ENCODE measurements at places on chromosomes 12 and 14.

- DNase-seq = peak; percentile 23
Measured at GRCh38 chr12:15534322-15534721, 212.0 kb downstream of the PTPRO start.

- no peak for DNase-seq
Measured at GRCh38 chr12:47082796-47083621, 3.2 kb upstream of the AMIGO2 start.

DNA sequence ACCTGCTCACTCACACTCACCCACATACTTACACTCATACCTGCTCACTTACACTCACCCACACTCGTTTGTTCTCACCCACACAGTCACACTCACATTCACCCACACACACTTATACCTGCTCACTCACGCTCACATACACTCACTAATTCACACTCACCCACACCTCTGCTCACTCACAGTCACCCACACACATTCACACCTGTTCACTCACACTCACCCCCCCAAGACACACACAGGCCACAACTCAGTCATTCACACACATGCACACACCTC, 436.2 kb downstream of the BCL11B start:
- DNase-seq = no peak

- DNase-seq = no peak
Measured at GRCh38 chr12:49673446-49674317, 33.5 kb downstream of the FMNL3 start.

GRCh38 chr14:77208291-77208978, 26.8 kb downstream of the TMEM63C start:
- peak; percentile 17 for DNase-seq

DNA sequence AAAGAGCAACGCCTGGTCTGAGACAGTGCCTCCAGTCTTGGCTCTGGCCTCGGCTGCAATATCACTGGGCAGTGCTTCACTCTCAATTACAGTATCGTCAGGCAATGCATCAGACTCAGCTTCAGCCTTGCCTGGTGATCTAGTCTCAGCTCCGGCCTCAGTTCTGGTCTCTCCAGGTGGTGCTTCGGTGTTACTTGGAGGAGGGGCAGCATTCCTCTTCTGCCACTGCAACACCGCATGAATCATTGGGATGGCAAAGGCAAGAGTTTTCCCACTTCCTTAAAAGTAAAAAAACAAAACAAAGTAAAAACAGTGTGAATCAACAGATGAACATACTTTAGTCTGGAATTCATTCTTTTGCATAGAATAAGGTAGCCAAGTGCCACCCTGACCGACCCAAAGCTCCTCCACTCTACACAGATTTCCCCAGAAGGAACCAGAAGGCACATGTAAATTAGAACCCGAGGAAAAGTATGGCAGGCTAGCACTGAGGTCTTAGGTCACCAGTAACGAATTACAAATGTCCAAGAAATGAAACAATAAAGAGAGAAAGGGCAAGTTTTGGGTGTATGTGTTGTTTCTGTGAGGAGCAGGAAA, 18.6 kb downstream of the DDX24 start:
- DNase-seq = no peak

GRCh38 chr14:95197551-95197950, 40.2 kb upstream of the DICER1 start:
- no peak for DNase-seq

DNA sequence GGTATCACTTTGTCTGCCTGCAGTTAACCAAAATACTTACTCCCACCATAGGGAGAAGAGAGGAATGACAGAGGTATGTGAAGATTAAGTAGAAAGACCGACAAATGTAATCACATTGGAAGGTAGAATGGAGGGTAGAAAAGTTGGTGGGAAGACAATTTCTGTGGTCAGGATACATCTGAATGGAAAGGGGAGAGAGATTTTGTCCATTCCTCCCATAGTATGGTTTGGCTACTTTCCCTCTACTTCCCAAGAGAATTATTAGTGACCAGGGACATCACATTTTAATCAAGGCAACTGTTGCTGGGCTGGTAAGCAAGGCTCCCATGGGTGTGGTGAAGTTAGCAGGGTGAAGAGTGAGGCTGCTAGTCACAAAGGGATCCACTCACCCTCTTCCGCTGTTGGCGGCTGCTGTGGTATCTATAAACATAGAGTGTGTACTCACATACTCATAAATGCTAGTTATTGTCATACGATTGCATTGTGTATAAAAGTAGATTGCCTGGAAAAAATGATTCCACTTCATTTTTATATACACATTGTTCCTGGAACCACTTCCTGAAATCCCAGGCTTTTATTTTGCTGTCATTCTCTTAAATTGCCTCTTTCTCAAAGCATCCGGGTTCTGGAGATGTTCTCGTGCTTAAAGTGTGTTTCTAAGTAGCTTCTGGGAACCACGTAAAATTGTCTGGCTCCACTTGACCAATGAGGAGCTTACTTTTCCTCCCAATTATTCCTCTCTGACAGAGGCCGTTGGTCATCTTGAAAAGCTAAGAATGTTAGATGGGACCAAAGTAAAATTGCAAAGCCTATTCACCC, 413.1 kb downstream of the ZFP36L1 start:
- no peak for DNase-seq

DNA sequence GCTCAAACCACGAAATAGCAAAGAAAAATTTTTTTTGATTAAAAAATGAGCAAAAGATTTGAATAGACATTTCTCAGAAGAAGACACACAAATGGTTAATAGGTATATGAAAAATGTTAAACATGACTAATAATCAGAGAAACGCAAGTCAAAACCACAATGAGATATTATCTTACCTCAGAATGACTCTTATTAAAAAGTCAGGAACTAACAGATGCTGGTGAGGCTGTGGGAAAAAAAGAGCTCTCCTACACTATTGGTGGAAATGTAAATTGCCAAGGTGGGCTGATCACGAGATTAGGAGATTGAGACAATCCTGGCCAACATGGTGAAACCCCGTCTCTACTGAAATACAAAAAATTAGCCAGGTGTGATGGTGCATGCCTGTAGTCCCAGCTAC, 315.5 kb upstream of the FLRT2 start:
- no peak for DNase-seq

- DNase-seq = no peak
Measured at GRCh38 chr14:77547512-77548180, 49.0 kb upstream of the ISM2 start.

- no peak for DNase-seq
Measured at GRCh38 chr14:72716476-72716875, 177.4 kb downstream of the DPF3 start.

- no peak for DNase-seq
Measured at GRCh38 chr12:64801381-64801780, 23.1 kb upstream of the TBC1D30 start.

GRCh38 chr14:83909507-83909906, 1620.4 kb upstream of the FLRT2 start:
- no peak for DNase-seq

- DNase-seq = no peak
Measured at GRCh38 chr14:41597647-41598046, 9.0 kb upstream of the LRFN5 start.

DNA sequence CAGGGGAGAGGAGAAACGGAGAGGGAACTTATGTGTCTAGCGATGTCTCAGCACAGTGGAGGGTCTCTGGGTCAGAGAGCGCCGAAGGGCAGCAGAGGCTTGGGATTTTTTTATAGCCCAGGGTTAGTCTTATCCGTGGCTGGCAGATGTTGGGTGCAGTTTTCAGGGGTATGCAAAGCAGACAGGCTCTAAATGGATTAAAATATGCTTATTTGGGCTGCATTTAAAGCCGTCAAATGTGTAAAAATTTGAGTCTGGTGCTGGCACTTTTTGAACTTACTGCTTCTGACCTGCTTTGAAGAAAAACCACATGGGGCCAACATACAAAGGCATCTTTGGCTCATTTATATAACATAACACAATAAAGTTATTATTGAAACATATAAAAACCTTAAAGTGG, 178.8 kb downstream of the ESR2 start:
- no peak for DNase-seq

GRCh38 chr12:94187361-94187760, 39.0 kb downstream of the PLXNC1 start:
- DNase-seq = no peak

DNA sequence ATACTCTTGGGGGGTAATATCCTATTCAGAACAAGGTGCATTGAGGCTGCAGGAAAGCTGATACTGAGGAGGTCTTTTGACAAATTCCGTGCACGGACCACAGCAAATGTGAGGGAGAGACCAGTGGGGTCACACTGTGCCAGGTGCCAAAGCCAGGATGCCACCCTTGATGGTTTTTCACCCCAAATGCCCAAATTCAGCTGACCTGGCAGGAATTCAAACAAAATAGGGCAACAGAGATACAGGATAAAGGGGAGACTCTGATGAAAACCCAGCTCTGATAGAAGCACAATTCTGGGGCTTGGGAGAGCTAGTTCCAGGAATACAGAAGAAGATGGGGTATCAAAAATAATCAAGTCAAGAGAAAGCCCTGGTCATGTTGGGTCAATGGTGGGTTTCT, 55.3 kb downstream of the SLC8A3 start:
- no peak for DNase-seq

DNA sequence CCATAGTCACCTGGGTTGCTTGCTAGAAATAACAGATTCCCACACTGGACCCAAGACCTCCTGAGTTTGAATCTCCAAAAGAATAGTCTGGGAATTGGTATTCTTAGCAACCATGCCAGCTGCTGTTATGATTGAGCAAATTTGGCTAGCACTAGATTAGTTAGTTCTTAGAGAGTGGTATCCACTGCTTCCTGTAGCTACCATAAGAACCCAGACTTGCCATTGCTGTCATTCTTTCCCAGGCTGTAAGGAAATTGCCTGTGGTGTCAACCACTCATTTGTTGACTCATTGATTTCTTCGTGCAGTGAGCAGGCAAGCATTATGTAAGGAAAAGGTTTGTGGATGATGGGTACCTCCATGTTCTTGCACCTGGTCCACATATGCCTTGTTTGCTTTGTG, 201.8 kb upstream of the RGS6 start:
- no peak for DNase-seq

DNA sequence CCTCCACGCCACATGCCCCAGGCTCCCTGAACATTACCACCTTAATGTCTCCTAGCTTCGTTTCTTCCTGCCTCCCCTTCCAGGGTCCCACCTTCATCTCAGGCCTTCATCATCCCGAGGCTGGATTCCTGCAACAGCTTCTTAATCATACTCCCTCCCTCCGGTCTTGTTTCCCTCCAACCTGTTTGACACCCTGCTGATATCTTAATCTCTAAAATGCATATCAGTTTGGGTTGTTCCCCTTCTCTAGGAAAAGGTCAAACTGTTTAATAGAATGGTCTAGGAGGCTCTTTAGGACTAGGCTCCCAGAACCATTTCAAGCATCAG, 125.5 kb upstream of the ARHGAP5 start:
- no peak for DNase-seq

DNA sequence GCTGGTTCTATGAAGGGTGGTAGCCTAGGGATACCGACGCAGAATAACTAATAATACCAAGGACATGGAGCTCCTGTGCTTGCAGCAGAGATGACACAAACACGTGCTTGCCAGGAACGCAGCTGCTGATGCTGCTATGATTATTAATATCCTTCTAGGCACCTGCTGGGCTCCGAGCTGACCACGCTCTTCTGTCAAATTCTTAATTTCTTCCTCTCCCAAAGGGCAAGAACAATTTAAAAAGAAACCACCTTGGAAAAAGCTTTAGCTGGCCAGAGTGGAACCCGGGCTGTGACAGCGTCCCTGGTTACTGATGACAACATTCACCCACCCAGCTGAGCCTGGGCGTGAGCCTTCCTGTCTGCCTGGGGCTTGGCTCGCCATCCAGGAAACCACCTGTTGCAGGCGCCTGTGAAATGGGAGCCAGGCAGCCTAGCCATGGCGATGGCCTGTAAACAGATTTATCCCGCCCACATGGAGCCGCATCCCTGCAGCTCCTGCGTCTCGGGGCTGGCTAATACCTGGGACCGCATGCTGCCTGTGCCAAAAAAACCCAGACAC, 28.8 kb downstream of the CLMN start:
- DNase-seq = no peak

GRCh38 chr12:42957136-42957535, 367.6 kb upstream of the PRICKLE1 start:
- DNase-seq = no peak

DNA sequence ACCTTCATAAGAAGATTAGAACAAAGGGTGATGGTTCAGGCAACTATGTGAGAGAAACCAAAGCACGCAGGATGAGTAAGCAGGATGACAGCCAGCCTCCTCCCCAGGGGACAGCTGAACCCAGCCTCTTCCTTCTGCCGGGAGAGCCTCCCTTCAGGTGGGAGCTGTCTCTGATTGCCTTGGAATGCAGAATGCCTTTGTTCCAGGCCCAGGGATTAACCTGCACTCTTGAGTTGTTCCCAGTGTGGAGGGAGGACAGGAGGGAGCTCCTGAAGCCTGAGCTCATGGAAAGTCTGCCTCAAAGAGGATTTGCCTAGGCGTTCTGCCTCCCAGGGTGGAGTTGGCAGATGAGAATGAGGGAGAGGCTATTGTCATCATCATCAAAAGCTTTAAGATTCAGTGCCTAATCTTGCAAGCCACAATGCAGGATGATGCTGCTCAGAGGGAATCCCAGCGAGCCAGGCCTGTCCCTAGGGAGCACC, 3.6 kb upstream of the KRT6A start:
- DNase-seq = no peak

GRCh38 chr12:47837190-47838171, 17.8 kb upstream of the HDAC7 start:
- peak; percentile 61 for DNase-seq

DNA sequence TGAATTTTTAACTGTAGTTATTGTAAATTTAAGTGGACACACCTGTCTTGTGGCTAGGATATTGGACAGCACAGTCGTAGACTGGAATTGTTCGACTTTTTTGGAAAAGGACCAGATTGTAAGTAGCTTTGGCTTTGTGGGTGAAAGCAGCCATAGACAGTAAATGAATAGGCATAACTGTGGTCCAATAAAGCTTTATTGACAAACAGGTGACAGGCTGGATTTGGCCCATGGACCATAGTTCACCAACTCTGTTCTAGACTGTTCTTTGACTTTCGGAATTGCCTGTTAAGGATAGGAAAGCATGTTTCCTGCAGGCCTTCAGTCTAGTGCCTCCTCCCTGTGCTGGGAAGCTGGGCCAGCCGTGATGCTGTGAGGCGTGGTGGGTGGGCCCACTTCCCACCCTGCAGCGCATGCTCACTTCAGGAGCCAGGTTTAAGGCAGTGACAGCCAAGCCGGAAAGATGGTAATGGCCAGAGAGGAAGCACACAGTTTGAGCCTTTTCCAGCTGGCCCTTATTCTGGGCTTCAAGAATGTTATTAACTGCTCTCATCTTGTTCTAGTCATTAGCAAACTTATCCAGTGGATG, 51.8 kb downstream of the PPP2R5C start:
- no peak for DNase-seq

DNA sequence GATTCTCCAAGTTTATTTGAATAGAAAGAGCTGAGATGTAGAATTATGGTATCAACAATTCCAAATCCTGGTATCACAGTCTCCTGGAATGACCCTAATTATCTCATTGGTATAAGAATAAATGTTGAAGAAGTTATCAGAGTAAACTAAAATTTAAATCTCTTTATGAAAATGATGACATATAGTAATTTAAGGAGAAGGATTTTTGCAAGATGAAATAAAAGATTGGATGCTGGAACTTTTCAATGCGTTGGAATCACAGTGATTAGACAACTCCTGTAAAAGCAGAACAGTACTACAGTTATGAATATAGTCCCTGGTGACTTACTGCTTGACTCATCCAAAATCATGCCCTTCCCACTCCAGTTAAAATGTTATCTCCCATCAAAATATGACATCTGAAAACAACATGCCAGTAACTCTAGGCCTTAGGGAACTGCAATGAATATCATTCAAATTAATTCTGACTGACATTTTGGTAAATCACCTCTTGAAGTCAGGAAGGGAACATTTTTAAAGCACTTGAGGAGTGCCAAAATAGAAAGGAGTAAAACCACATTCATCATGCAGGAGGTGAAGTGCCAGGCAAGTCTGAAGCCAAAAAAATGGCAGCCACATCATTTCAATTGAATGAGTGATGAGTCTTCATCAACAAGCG, 197.8 kb upstream of the PRKD1 start:
- DNase-seq = no peak
